ENCODE measurements at places on chromosomes 11 and 22.

DNA sequence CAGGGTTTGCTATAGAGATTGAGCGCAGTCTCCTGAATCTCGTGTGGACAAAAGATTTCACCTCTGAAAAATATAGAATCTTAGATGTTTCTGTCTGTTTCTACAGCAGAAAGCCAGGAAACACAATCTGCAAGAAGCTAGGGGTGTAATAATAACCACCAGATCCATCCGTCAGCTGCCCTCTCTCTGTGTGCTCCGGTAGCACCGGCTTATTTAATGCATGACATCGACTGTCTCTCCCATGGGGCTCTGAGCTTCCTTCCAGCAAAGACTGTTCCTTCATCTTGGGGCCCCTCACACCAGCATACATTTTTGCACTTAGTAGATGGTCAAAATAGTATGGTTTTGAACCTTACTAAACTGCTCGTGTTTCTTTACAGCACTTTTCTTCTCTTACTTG lies 20.2 kb downstream of the BARX2 start:
- DNase-seq: no peak

GRCh38 chr11:109747839-109748238 lies 325.8 kb downstream of the C11orf87 start:
- no peak for DNase-seq

DNA sequence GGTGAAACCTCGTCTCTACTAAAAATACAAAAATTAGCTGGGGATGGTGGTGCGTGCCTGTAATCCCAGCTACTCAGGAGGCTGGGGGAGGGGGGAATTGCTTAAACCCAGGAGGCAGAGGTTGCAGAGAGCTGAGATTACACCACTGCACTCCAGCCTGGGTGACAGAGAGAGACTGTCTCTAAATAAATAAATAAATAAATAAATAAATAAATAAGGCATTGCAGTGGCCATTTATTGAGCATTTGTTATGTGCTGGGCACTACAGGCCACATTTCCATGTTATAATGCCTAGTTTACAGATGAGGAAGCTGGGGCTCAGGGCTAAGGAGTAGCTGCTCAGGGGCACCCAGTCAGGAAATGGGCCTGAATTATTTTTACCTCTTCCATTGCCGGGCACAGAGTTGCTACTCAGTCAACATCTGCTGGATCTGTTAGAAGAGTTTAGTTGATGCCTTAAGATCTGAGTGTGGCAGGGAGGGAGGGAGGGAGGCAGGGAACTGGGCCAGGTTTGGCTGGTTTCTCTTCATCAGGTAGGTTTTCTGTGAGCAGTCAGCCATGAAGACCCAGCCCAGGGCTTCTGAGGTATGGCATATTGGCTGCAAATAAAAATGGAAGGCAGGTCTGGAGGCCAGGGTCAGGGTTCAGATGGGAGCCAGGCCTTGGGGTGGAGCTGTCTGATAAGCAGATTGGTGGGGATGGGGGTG lies 5.6 kb downstream of the PVALB start:
- DNase-seq: no peak

DNA sequence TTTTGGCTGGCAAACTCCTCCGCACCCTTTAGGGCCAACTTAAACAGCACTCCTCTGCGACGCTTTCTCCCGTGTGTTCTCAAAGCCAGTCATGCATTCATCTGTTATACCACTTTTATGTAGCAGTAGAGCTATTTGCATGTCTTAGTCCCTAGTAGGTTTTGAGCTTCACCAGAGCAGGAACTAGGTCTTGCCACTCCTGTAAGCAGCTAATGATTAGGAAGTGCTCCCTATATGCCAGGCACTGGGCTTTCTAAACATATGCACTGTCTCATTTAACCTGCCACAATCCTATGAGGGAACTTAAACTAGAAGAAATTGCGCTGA lies 180.8 kb downstream of the DBX1 start:
- DNase-seq: no peak

DNA sequence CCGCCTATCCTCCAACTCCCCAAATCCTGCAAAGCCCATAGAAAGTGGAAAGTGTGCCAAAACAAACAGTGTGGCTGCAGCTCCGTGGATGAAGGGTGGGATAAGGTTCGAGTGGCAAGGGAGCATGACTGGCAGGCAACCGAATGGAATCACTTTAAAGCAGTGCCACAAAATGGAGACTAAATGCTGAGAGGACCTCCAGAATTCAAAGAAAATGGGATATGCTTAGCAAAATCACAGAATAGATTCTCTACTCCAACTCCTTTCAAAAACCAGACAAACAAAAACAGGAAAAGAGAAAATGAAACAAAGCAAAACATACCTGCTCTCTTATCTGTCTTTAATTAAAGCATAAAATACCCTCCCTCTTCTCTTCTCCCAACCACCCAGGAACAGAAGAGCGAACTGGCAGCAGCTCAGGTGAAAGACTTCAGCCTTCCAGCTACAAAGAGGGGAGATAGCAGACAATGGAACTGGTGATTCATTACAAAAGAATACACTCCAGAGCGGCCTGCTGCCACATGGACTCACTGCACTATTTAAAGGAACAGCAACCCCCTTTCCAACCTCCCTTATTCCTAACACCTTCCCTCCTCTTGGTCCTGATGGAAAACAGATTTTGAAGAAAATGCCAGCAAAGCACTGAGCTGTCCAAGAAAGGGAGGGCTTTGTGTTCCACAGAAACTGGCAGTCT lies 118.5 kb downstream of the APOL5 start:
- no peak for DNase-seq

DNA sequence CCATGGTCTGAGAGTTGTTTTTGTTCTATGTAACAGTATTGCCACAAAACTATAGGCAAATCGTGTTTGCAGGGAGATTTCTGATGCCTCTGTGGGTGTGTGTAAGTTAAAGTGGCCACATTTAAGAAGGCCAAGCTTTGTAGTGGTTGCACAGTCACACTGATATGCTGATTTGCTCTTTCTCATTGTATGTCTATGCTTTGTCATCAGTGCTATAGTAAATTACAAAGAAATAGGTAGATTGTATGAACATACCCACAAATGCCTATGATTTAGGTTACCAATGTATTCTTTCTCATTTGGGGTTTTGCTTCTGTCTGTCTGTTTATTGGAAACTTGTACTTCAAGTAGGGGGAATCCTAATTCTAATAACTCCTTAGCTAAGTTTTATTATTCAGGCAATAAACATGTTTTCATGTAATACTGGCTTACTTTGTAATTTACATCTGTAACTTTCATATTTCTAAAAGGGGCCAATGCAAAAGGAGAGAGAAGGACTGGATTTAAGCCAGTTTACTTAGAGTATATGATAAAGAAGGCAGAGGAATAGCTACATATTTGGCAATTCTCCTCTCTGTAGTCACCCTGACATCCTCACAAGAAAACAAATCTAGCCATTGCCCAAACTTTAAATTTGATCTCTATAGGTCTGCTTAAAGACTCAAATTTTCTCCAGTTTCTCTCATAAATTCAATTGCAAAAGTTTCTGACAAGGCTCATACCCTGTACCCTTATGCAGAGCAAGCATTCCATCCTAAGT lies 2.0 kb downstream of the FIBIN start:
- no peak for DNase-seq

GRCh38 chr11:59600636-59601035 lies 14.9 kb downstream of the OSBP start:
- no peak for DNase-seq

GRCh38 chr11:110720431-110721275 lies 8.4 kb upstream of the ARHGAP20 start:
- DNase-seq: no peak

GRCh38 chr11:63993993-63994392 lies 7.8 kb downstream of the OTUB1 start:
- no peak for DNase-seq

GRCh38 chr11:67376873-67377808 lies 3.7 kb upstream of the CLCF1 start:
- no peak for DNase-seq

DNA sequence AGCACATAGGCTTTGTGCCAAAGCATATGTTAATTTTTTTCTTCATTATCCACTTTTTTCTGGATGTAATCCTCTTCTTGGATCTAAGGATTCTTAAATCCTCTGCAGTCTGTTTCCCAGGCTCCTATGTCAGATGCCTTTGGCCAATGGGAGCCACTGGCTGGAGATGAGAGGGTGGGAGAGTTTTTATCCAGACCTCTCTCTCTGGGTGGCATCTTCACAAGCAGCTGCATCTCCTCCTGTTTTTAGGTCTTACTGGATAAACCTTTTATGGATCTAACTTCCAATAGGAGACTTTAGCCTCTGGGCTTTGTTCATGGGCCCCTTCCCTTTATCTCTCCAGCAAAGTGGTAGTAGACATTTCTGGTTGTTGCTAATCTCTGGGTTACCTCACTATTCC lies 22.4 kb upstream of the MPPED2 start:
- no peak for DNase-seq

DNA sequence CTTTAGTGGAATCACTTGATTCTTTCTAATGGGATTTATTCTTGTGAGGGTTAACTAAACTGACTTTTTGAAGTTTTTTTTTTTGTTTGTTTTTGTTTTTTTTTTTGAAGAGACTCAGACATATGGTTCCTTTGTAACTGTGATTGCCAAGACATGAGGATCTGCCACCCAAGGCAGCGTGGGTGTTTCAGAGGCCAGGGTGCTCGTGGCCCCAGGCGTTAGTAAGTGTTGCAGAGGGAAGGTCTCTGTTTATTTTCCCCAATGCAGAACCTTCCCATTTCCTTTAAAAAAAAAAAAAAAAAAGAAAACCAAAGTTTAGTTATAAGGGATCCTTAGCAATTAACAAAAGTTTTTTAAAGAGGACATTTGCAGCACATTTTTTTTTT lies 94.8 kb downstream of the CTTN start:
- no peak for DNase-seq

- DNase-seq: no peak
Observed at GRCh38 chr11:59842316-59842715, 3.0 kb downstream of the CBLIF start.

GRCh38 chr11:18468059-18468458 lies 12.4 kb downstream of the LDHAL6A start:
- no peak for DNase-seq

GRCh38 chr11:78132475-78132874 lies 7.0 kb downstream of the ALG8 start:
- no peak for DNase-seq

DNA sequence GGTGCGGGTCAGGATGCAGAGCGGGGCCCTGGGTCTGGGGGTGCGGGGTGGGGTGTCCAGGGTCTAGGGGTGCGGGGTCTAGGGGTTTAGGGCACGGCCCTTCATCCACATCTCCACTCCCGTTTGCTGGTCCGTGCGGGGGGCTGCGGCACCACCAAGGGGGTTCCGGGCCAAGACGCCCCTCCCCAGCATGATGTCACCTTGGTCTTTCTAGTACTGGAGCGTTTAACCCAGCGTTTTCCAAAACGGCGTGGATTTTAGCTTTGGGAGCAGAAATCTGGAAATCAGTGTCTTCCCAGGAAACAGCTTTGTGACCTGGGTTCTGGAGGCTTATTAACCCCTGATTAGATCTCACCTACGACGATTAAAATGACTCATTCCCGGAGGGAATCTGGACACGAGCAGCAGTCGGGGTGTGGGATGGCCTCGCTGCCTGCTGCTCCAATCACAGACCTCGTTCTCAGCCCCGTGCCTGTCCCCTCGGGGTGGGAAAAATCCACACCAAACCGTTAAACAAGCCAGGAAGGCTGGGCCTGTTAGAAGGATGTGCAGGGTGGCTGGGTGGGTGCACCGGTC lies 759 bp downstream of the AP2A2 start:
- no peak for DNase-seq

GRCh38 chr11:42012271-42012670 lies 552.8 kb upstream of the LRRC4C start:
- DNase-seq: no peak

GRCh38 chr22:43443152-43443471 lies 31.3 kb downstream of the MPPED1 start:
- DNase-seq: no peak

- DNase-seq: no peak
Observed at GRCh38 chr11:92625894-92626293, 343.6 kb upstream of the MTNR1B start.

DNA sequence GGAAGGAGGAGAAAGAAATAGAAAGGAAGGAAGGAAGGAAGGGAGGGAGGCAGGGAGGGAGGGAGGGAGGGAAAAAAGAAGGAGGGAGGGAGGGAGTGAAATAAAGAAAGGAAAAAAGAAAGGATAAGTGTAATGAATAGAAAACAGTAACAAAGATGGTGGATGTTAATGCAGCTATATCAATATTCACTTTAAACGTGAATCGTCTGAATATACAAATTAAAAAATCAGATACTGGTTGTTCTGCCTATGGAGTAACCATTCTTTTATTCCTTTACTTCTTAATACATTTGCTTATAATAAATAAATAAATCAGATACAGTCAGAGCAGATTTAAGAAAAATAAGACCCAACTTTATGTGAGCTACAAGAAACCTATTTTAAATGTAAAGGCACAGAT lies 1520.4 kb downstream of the TBC1D22A start:
- DNase-seq: no peak

DNA sequence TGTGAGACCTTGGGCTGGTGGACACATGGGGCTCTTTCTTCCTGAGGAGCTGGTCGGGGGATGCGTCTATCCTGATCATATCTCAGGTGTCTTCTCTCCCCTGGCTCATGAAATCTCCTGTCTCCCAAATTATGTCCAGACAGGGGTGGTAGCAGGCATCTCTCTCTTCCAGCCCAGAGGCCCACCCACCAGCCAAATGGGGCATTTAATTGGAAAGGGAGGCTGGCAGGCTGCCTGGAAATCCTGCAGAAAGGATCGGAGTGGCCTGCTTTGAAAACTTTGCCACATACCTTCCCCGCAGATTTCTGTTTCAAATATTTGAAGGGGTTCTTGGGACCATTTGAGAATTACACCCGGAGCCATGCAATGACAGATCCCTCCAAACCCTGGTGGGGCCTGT lies 37.4 kb downstream of the SMIM38 start:
- DNase-seq: no peak

- no peak for DNase-seq
Observed at GRCh38 chr22:20636945-20637344, 129.5 kb downstream of the MED15 start.

DNA sequence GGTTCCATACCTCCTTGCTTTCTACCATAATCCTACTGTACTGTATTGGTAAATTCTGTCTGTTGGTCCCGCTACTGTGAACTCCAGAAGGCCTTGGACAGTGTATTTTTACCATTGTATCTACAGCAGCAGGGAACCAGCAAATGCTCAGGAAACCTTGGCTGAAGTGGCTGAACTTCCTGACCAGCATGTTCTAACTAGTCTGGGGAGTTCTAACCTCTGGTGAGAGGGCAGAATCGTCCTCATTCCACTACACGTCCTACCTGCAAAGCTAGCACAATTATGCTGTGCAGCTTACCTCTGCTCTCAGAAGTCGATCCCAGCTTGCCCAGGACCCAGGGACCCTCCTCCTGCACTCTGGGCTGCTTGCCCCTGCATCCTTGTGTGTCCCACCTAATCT lies 283.1 kb downstream of the TENM4 start:
- no peak for DNase-seq

DNA sequence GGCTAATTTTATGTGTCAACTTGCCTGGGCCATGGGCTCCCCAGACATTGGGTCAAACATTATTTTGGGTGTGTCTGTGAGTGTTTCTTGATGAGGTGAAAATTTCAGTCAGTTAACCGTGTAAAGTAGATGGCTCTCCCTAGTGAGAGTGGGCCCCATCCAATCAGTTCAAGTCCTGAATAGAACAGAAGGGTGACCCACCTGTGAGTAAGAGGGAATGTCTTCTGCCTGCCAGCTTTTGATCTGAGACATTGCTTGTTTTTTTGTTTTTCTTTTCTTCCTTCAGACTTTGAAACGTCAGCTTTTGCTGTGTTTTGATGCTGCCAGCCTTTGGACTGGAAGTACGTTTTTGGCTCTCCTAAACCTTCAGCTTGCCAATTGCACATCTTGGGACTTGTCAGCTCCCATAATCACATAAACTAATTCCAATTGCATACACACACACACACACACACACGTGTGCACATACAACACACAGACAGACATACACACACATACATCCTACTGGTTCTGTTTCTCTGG lies 300.1 kb downstream of the CNTN5 start:
- no peak for DNase-seq

All from activated T-helper 2 cell treated with anti-CD3 and anti-CD28 coated beads, Interferon-gamma antibody, Interleukin-2, Interleukin-4, amounts not matched to agents 10 μg/mL and 5 μg/mL and 100 μg/mL, durations not matched to agents 14 hours and 24 hours and 36 hours (primary cell).